ENCODE measurements at places on chromosomes 1 and 21.

DNA sequence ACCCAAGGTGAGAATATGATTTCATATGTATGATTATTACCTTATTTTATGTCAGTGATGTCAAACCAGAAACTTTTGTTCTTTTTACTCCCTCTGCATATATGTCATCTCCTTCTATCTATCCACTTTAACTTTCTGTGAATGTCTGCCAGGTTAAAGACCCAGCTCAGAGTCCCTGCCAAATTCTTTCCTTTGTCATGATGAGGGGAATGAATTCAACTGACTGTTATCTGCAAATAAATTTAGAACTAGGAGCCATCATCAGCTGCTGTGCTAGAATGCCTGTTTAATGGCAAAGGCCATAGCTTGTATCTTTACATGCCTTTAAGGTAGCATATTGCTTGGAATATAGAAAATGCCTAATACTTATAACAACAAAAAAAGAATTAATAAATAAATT is 815.6 kb upstream of the NEGR1 start:
- no peak for DNase-seq

GRCh38 chr1:114149211-114149610 is 4.5 kb downstream of the SYT6 start:
- no peak for DNase-seq

DNA sequence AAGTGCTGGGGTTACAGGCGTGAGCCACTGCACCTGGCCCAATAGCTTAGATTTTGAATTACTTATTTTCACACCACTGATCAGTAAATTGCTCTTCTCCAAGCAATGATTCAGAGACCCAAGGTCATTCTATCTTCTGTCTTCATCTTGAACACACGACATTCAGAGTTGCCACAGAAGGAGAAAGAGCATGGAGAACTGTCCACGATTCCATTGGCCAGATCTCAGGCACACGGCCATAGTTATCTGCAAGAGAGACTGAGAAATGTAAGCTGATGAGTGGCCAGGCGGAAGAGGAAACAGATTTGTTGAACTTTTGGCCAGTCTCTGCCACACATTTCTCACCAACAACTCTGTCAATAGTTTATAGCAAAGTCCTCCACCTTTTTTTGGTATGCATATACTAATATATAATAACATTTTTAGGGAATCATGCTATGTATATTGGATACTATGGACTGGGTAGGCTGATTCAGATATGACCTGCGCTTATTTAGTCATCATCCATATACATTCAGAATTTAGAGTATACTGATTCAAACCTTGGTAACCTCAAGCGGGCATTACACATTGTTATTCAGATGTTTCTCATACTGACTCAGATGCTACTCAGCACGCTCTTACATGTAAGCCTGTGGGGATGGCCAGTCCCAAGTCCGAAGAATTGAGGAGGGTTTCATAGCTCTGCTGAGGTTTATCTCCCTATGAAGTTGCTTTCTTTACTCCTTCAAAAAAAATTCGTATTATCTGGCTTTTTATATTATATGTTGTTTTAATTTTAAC is 25.5 kb upstream of the CAP1 start:
- no peak for DNase-seq

- no peak for DNase-seq
Measured at GRCh38 chr1:168442931-168443330, 100.9 kb downstream of the XCL2 start.

GRCh38 chr21:29279558-29279957 is 19.2 kb upstream of the BACH1 start:
- DNase-seq = no peak

GRCh38 chr1:153852170-153852569 is 70.6 kb downstream of the GATAD2B start:
- DNase-seq = peak; percentile 17

DNA sequence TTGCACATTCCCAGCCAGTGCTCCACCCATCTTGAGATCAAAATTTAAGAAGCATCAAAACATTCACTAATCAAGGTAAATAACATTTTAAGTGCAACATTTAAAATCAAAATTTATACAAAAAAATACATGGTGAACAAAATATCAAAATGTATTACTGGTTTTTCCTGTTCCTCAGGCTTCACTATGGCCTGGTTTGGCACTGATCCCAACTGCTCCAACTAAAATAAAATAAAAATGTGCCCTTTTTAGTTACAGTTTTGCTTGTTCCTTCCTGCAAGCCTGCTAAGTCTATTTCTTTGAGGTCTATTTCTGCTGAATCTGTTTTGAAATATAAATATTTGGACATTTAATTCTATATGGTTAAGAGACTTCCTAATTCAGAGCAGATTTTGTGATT is 54.9 kb downstream of the ADAMTS1 start:
- no peak for DNase-seq

GRCh38 chr1:1020415-1021009 is 592 bp downstream of the AGRN start:
- DNase-seq = no peak

DNA sequence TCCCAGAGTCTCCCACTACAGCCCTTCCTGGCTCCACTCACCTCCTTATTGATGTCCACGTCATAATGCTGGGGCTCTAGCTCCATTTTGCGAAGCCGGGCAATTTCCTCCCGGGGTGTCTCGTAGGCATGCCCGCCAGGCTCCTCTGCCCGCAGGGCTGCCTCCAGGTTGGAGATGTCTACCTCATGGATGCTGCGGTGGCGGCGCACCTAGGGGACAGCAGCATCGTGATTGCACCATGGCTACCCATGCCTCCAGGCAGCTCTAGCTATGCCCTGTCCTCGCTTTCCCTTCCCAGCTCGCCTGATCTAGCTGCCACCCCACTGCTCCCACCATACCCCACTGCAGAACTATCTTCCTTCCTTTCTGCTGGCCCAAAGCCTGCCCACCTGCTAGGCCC is 15.1 kb upstream of the GOLT1A start:
- DNase-seq = no peak

- peak; percentile 91 for DNase-seq
Measured at GRCh38 chr1:55217226-55217986, 2.2 kb upstream of the USP24 start.

- no peak for DNase-seq
Measured at GRCh38 chr1:3036447-3037280, 15.4 kb downstream of the ACTRT2 start.

DNA sequence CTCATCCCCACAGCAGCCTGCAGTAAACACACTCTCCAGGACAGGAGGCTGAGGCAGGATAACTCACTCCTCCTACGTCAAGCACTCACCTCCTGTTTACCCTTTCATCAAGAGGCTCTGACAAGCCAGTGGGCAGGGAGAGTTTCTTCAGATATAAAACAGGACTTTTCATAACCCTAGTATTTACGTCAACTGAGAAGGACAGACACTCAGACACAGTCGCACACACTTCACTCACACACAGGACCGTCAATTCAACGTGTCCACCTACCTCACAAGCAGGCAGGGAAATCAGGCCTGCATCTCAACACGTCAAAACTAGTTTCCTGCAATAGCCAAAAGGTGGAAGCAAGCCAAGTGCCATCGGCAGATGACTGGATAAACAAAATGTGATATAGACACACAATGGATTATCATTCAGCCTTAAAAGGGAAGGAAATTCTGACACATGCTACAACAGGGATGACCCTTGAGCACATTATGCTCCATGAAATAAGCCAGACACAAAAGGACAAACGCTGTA is 48.6 kb downstream of the ITPKB start:
- no peak for DNase-seq

DNA sequence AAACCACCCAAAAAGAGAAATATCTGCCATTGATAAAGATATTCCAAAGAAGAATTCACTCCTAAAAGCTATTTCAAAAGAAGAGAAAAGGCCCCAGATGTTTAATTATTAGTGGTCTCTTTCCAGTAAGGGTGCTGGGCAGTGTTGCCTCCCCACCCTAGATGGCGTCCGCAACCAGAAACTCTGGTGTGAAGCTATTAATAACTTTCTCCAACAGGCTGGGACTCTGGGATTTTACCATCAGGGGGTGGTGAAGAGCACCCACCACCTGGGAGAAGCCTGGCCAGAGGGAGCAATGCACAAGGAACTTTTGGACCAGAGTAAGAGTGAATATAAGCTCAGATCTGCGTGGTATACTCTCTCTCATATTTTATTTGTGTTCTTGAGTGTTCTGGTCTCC is 115.4 kb upstream of the TIAM1 start:
- DNase-seq = peak; percentile 28

GRCh38 chr1:52192436-52192835 is 50.5 kb downstream of the ZFYVE9 start:
- no peak for DNase-seq
